Right renal pelvis (tissue), 4 donors: ENCODE measurements at places on chromosomes 4 and X. TPM values are rescaled to one million over a fixed set of nuclear protein-coding genes. Genes with fewer than 3 reads are reported as not detected.

DNA sequence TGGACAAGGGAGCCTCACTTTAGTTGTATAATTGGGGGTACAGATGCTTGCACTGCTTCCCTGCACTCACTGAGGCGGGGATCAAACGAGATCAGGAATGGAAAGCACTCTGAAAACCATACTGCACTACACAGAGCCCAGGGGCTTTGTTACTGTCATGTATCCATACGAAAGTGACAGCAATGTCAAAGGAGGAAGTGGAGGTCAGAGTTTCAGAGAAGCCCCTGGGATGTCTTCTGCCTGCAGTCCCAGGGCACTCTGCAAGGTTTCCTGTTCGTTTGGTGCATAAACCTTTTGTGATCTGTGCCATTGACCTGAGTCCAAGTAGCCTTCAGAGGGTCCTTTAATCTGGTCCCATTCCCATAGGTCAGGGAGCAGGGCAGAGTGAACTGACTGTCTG is 31.2 kb downstream of the RNF175 start:
- DNase-seq, result no peak

DNA sequence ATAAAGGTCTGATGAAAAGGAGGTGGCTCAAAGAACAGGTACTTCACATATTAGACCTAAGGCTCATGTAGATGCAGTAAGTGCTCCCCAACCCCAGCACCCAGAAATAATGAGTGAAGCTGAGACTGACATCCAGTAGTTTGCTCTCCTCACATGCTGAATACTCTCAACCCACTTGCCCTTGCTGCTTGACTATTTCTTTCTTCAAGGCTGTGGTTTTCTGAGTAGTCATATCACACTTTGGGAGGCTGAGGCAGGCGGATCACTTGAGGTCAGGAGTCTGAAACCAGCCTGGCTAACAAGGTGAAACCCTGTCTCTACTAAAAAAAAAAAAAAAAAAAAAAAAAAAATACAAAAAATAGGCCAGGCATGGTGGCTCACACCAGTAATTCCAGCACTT is 51.5 kb upstream of the PRPS1 start:
- DNase-seq, result no peak

Gene PARM1
- 62.7 TPM for polyA plus RNA-seq

DNA sequence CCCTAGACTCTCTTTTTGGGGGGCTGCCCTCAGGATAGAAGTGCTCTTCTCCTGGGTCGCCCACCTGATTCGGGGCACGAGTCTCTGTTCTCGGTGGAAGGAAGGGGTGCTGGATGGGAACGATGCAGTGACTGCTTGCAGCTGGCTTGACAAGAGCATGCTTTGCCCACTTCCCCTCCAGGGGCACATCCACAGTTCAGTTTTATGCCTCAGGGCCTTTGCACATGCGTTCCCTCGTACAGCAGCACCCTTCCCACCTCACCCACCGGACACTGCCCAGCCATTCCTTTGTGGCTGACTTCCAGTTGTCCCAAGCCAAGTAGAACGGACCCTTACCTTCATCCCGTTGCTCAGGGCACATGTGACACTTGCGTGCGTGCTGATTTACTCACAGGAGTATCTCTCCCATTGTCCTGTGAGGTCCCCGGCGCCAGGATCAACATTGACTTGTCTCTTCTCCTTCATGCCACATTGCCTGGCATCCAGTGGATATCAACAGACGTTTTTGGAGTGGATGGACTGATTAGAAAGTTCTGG is 60.0 kb downstream of the C4orf50 start:
- DNase-seq, result no peak

- no peak for DNase-seq
These were observed 16.9 kb downstream of the FNIP2 start for GRCh38 chr4:158785718-158786117.

DNA sequence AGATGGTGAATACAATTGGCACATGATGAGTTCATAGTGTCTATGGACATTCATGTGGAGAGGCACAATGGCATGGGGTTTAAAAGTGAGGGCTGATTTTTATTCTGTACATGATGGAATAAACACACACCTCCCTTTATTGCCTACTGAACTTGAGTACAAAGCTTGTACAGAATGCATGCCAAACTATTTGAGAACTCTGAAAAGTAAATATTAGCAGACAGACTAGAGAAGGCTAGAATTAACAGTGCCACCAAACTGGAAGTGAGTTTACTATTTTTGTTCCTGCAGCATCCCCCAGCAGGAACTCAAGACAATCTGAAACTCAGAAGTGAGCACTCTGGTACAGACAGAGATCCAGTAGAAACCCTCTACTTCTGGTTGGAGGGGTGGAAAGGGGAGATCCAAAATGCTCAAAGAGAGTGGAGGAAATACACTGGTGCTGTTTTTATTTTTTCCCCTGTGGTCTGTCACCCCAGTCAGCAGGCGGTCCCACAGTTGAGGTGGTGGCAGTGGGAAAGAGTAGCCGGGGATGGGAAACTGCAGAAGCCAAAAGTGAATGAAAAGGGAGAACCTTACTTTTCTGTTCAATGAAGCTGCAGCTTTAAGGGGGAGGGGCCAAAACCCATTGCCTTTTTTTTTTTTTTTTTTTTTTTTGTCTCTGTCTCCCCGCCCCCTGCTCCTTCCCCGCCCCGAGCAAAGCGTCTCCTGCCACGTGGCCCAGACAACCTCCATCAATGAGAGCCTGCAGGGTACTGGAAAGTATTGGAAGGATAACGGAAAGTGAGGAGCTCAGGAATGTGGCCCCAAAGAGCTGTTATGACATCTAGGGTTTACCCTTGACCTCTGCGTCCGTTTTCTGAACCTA is 20.5 kb downstream of the AKAP4 start:
- DNase-seq, result no peak

- DNase-seq, result no peak
These were observed 191.0 kb downstream of the SLC7A11 start for GRCh38 chr4:138051157-138051556.

DNA sequence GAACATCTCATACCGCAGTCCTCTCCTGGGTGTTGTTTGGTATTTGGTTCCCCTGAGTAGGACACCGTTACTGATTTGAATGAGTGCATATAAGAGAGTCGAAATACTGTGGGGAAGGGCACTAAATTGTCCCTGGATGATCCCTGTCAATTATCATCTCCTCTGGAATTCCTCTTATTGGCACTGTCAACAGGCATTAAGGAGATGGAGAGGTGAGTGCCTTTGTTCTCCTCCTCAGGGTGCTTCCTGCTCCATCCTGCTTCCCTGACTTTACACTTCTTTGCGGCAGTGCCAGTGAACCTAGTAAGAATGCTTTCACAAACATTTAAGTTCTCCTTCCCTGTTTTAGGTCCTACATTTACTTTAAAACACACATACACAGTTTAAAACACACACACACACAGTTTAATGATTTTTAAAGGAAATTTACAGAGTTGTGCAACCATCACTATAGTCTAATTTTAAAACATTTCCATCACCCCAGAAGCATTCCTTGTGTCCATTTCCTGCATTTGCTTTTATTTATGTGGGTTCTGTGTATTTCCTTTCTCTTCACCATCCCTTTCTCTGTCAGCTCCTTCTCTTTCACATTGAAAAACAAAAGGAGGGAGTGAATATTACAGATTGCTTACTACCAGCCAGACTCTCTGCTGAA is 20.9 kb upstream of the ZRSR2 start:
- no peak for DNase-seq
